ENCODE measurements at places on chromosomes 16 and 17. TPM values are rescaled to one million over a fixed set of nuclear protein-coding genes. Genes with fewer than 3 reads are reported as not detected.

The ARL16 gene
- total RNA-seq, result 19.7 TPM

The SPATA32 gene
- total RNA-seq, result 0.15 TPM

The CHST5 gene
- not detected for total RNA-seq

The RIPOR1 gene
- 27.4 TPM for total RNA-seq

The CSF3 gene
- total RNA-seq, result not detected

DNA sequence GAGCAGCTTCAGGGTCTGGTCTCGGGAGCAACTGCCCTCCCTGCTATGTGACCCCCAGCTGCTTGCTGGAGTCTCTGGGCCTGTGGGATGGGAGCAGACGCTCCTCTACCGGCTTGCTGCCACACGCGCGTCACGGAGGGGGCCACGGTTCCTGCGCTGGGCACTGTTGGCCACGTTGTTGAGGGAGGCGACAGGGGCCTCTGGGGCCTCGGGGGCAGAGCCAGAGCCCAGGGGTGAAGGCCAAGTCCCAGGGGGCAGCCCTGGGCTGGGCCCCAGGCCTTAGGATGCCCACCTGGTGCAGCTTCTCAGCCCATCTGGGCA lies 56.6 kb downstream of the ZFPM1 start:
- H3K27ac ChIP-seq, result no peak overlapping the region
- H3K36me3 ChIP-seq, result no peaks in the 10 kb centered on the region
- DNase-seq, result no peak
- H3K27me3 ChIP-seq, result no peaks in the 10 kb centered on the region

- DNase-seq, result no peak
- no peak overlapping the region for H3K4me3 ChIP-seq
- peaks cover 29% of the 10 kb centered on the region for H3K4me1 ChIP-seq
- no peak overlapping the region for H3K27ac ChIP-seq
These were observed 36.9 kb downstream of the DYNLRB2 start for GRCh38 chr16:80577485-80578280.

GRCh38 chr16:67661101-67661761 lies 471 bp downstream of the PARD6A start:
- DNase-seq, result no peak
- peaks cover 30% of the 10 kb centered on the region for H3K4me1 ChIP-seq
- no peaks in the 10 kb centered on the region for H3K27me3 ChIP-seq
- peak overlapping the region; percentile 60 for H3K4me3 ChIP-seq

- H3K27ac ChIP-seq, result no peak overlapping the region
- H3K4me3 ChIP-seq, result no peak overlapping the region
- no peaks in the 10 kb centered on the region for H3K4me1 ChIP-seq
- no peak for DNase-seq
These were observed 7.7 kb downstream of the CDH5 start for GRCh38 chr16:66374176-66374575.

DNA sequence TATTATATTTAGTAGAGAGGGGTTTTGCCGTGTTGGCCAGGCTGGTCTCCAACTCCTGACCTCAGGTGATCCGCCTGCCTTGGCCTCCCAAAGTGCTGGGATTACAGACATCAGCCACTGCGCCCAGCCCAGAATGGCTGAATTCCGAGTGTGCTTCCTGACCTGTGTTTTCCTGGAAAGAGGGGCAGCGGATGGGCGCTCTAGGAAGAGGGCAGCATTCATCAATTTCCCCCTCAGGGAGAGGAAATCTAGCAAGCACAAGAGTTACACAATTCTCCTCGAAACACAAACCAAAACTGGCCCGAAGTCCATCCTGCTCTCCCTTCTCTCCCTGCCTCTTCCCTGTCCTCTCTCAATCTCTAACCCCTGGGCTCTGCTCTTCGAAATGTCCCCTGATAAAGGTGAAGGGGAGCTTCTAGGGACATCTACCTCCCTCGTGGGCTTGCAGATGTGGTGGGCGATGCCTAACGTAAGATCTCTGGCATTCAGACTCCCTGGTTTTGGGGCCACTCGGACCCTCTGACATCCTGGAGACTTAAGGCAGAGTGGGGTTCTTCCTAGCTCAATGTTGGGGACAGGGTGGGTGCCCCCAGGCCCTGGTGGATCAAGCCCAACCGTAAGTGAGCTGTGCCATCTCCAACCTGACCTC lies 1.0 kb downstream of the IL27 start:
- no peak overlapping the region for H3K27ac ChIP-seq
- no peak for DNase-seq
- H3K4me1 ChIP-seq, result peaks cover 13% of the 10 kb centered on the region

DNA sequence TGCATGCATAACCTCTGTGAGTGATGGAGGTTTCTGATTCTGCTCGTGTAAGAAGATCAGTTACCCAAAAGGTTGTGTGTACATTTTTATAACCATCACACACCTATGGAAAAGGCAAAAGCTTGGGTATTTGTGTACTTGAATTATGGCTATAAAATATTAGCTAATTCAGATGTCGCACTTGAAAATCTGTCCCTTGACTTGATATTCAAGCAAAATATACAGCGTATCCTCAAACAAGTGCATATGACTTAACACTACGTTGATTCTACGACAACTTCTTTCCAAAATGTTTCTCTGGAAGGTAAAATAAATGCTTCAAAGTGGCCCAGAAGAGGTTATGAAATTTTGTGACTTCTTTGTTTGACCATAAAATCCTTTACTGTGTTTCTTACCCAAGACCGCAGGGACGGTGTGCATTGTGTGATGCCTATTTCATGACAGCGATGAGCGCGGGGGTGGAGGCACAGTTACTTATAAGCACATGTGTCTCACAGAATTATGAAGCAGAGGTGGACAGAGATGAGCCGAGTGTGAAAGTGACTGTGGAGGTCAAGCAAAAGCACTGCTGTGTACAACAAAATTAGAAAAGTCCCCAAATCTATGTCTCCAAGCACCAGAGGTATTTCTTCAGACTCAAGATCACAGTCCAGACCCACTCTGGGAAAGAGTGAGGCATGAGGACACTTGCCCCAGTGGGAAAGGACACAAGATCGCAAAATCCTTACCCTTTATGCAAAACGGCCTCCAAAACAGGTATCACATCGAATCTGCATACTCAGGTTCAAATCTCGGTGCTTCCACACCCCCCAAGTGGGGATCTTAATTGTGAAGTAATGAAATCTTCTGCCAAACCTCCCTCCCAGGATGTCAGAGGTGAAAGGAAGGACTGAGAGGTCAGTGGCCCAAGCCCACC lies 4.1 kb upstream of the HOXB9 start:
- no peak overlapping the region for H3K4me3 ChIP-seq
- no peak for DNase-seq
- peaks cover 69% of the 10 kb centered on the region for H3K27me3 ChIP-seq
- peak overlapping the region; percentile 77 for H3K27ac ChIP-seq
- H3K36me3 ChIP-seq, result no peaks in the 10 kb centered on the region
- peaks cover 12% of the 10 kb centered on the region for H3K4me1 ChIP-seq

- no peak overlapping the region for H3K27ac ChIP-seq
- DNase-seq, result no peak
- no peaks in the 10 kb centered on the region for H3K4me1 ChIP-seq
- H3K36me3 ChIP-seq, result no peaks in the 10 kb centered on the region
These were observed 430.5 kb downstream of the SHISA9 start for GRCh38 chr16:13331918-13332317.

- H3K27me3 ChIP-seq, result no peaks in the 10 kb centered on the region
- no peaks in the 10 kb centered on the region for H3K36me3 ChIP-seq
- peaks cover 24% of the 10 kb centered on the region for H3K4me1 ChIP-seq
- H3K27ac ChIP-seq, result peak overlapping the region; percentile 60
These were observed 1.1 kb downstream of the ACSF2 start for GRCh38 chr17:50426814-50427787.

DNA sequence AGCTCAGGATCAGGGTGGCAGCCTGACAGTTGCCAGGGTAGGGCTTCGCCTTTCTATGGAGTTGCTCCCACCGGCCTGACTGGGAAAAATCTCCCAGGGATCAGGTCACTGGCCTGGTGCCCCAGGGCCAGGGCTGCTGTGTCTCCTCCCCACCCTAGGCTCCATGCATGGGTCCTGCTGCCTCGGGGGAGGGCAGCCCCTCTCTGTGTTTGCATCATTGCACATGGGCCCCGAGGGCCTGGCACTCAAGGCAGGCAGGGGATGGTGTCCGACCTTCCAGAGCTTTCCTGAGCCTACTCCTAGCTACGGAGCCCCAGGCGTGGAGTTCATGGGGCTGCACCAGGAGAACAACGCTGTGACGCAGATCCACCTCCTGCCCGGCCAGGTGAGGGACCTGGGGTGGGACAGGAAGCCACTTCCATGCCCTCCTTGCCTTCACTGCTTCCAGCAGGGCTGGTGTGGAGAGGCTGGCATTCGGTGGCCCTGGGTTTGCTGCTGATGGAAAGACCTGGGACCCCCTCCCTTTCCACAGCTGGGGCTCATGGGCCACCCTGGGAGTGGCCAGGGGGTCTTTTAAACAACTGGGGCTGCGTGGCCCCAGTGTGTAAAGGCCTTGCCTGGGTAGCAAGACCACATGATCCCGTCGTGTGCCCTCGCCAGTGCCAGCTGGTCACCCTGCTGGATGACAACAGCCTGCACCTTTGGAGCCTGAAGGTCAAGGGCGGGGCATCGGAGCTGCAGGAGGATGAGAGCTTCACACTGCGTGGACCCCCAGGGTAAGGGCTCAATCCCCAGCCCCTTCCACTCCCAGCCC lies 29.5 kb upstream of the MYO15B start:
- H3K4me1 ChIP-seq, result no peaks in the 10 kb centered on the region
- H3K4me3 ChIP-seq, result no peak overlapping the region
- H3K27ac ChIP-seq, result no peak overlapping the region
- DNase-seq, result no peak

DNA sequence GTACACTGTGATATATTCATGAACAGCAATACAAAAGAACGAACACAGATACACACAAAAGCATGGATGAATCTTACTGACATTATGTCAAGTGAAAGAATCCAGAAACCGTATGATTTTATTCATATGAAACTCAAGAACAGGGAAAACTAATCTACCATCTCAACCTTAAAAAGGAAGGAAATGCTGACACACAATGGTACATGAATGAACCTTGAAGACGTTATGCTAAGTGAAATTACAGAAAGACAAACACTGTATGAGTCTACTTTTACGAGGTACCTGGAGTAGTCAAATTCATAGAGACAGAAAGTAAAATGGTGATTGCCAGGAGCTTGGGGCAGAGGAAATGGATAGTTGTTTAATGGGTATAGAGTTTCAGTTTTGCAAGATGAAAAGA lies 8.7 kb upstream of the PRKCB start:
- peak overlapping the region; percentile 55 for H3K27ac ChIP-seq
- no peaks in the 10 kb centered on the region for H3K36me3 ChIP-seq
- peaks cover 29% of the 10 kb centered on the region for H3K4me1 ChIP-seq
- H3K4me3 ChIP-seq, result peak overlapping the region; percentile 6

- H3K4me3 ChIP-seq, result no peak overlapping the region
- no peaks in the 10 kb centered on the region for H3K27me3 ChIP-seq
- H3K27ac ChIP-seq, result no peak overlapping the region
- no peaks in the 10 kb centered on the region for H3K4me1 ChIP-seq
These were observed 461.7 kb upstream of the DYNLRB2 start for GRCh38 chr16:80079072-80079471.

Measured in CD8-positive, alpha-beta memory T cell (primary cell).